GM23248 (cell line): ENCODE measurements at places on chromosomes 12 and 14. TPM values are rescaled to one million over a fixed set of nuclear protein-coding genes. Genes with fewer than 3 reads are reported as not detected.

DEPDC4 gene
- 0.13 TPM in 1 of 2 replicates, not detected in the other for total RNA-seq

DNA sequence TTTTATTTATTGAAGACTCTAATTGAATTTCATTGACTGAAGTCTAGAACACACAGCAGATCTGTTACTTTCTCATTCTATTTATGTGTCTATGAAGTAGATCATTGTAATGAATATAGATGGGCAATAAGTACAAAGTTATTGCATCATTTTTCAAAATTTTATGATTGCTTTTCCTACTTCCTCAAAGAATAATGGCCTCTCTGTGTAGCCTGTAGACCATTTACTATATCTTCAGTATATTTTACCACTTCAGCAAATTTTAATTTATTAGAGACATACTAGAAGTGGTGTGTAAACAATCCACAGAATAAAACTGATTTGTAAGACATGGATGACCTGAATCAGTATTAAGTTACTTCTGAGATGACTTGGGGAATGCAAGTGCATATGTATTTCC lies 291.7 kb upstream of the FAR2 start:
- no peak for DNase-seq

DNA sequence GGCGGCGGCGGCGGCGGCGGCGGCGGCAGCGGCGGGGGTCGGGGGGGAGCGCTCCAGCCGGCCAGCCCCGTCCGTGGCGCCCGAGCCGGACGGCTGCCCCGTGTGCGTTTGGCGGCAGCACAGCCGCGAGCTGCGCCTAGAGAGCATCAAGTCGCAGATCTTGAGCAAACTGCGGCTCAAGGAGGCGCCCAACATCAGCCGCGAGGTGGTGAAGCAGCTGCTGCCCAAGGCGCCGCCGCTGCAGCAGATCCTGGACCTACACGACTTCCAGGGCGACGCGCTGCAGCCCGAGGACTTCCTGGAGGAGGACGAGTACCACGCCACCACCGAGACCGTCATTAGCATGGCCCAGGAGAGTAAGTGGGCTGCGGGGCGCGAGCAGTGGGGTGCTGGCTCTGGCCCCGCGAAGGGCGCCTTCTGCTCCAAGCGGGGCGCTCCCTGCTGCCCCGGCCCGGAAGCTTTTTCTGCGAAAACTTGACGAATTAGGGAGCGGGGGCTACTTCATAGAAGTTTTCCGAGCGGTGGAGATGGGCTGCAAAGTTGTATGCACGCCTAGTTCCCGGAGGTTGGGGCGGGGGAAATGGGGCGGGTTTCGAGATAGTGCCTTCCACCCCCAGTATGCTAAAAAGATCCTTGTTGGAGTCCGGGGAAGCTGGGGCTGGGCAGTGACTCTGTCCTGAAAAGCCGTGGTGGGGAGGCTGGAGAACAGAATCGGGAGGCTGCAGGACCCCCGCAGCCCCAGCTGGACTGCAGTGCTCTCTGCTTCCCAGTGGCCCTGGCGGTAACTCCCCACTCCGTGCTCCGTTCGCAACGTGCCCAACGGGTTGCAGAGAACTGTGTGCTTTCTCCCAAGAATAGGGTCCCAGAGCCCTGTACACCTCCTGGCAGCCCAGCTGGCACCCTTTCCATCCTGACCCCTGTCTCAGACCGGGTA lies 751 bp downstream of the GDF11 start:
- DNase-seq: peak; percentile 87

GRCh38 chr12:4806439-4807115 lies 86.4 kb downstream of the GALNT8 start:
- DNase-seq: no peak

DNA sequence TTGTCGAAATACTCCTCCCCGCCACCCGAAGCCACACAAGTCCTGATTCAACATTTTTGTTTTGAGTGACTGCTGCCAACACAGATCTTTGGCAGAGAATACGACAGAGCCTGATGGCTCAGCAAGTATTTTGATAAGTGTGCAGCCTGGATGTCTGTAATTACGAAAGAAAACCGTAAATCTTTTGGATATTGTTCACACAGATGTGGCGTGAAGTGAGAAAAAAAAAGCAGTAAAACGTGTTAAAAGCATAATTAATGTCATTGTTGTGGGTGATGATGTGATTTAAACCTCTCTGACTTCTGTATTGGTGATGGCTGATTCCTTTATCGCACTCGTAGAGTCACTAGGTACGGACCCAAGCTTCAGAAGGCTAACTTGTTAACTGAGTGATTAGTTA lies 98.7 kb downstream of the PHETA1 start:
- DNase-seq: no peak

GPRC5A gene
- 32.9 and 37.8 TPM in 2 replicates for total RNA-seq

- DNase-seq: no peak
Measured at GRCh38 chr14:90425373-90425879, 28.6 kb downstream of the CALM1 start.

GRCh38 chr14:24309538-24310264 lies at the start of gene LTB4R2:
Gene LTB4R2 (plus strand): TSS chr14:24310140. CDS start chr14:24310665, 525 bp downstream.
- no peak for DNase-seq

DNA sequence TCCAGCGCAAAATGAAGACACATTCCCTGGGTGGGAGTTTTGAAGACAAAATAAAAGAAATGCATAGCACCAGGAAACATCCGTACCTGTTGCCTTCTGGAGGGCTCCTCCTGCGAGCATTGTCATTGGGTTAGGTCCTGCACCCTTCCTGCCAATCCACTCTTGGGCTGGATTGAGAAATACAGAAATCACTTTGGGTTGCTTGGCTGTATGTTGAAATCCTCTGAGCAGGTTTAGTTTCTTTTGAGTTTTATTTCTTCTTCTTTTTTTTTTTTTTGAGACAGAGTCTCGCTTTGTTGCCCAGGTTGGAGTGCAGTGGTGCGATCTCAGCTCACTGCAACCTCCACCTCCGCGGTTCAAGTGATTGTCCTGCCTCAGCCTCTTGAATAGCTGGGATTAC lies 67.6 kb downstream of the ARF6 start:
- no peak for DNase-seq

DNA sequence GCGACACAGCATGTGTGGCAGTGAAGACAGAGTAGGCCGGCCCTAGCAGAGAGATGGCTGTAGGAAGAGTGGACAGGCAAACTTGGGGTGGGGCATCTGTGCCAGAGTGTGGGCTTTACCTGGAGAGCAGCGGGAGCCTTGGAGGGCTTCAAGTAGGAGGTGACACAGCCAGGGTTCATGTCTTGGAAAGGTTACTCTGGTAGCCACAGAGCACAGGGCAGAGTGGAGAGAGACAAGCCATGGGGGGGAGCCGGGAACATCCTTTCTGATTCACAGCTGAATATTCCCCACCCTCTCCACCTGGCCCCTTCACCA lies 53.5 kb upstream of the DIO3 start:
- no peak for DNase-seq

ITGA5 gene
- total RNA-seq: 496 and 541 TPM in 2 replicates

DNA sequence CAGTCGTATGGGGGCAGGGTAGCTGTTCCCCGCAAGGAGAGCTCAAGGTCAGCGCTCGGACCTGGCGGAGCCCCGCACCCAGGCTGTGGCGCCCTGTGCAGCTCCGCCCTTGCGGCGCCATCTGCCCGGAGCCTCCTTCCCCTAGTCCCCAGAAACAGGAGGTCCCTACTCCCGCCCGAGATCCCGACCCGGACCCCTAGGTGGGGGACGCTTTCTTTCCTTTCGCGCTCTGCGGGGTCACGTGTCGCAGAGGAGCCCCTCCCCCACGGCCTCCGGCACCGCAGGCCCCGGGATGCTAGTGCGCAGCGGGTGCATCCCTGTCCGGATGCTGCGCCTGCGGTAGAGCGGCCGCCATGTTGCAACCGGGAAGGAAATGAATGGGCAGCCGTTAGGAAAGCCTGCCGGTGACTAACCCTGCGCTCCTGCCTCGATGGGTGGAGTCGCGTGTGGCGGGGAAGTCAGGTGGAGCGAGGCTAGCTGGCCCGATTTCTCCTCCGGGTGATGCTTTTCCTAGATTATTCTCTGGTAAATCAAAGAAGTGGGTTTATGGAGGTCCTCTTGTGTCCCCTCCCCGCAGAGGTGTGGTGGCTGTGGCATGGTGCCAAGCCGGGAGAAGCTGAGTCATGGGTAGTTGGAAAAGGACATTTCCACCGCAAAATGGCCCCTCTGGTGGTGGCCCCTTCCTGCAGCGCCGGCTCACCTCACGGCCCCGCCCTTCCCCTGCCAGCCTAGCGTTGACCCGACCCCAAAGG lies 804 bp downstream of the GAPDH start:
- DNase-seq: peak; percentile 94

KLRK1 gene
- not detected in 2 replicates for total RNA-seq

GRCh38 chr14:95313190-95313589 lies 6.5 kb downstream of the CLMN start:
- no peak for DNase-seq

DNA sequence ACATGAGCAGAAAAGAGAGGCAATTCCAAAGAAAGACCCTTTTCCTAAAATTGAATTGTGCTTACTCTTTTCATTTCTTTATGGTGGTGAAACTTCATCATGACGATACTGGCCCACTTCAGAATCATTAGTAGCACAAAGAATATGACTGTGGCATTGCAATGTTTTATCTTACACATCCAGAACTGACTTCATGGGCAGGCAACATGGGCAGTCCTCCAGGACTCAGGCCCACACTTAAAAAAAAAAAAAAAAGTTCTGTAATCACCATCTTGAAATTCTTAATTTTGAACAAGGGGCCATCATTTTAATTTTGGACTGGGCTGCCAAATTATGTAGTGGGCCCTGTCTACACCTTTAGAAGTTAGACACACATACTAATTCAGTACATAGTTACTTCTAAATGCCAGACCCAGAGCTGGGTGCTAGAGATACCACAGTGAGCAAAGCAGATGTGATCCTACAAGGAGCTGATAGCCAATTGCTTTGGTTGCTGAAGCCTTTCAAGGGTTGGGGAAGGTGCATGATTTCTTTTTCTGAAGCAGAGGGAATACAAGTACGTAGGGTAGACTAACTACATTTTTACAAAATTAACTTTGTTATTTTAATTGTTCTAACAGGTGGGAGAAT lies 35.2 kb downstream of the HELB start:
- DNase-seq: no peak

DNA sequence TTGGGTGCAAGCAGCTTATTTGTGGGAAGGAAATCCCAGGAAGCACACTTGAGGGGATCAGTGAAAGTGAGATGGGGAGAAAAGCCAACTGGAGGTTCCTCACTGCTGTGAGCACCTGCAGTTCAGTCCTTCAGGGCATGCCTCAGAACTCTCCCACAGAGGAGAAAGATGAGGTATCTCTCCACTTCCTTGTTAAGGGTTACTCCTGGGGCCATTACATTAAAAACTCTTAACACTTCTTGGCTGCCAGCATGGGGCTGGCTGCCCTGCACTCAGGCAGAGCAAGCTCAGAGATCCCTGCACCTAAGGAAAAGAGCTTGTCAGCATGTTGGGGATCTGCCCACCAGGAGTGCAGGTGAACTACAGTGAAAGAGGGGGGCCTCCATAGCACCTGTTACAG lies 28.8 kb downstream of the FERMT2 start:
- DNase-seq: no peak

GRCh38 chr12:31710021-31710818 lies 18.6 kb downstream of the AMN1 start:
- DNase-seq: no peak

- no peak for DNase-seq
Measured at GRCh38 chr14:20687362-20688166, 1.0 kb upstream of the ANG start.

DNA sequence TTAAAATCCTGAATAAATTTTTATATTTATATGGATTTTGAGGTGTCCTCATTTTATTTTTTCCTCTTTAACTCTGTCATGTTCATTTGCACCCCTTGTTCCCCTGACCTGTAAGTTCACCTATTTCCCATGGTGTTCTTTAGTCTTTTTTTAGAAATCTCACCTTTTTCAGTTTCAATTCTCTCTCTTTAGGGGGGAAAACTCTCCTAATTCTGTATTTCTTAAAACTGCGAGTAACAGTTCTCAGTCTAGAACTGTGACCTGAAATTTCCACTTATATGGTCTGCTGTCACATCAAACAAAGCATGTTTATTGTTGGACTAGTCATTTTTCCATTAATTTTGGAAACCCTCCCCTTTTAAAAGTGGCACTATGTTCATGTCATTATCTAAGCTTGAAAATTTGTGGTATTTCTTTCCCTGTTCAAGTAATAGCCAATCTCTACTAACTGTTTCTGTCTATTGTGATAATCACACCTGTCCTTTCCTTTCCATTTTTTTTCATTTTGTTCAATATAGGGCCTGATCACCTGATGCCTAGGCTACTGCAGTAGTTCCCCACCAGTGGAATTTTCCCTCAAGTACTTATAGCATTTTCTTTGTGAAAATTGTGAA lies 14.0 kb upstream of the FBXO33 start:
- no peak for DNase-seq

CDCA3 gene
- 19.6 and 23.9 TPM in 2 replicates for total RNA-seq
